Hematopoietic multipotent progenitor cell treated with erythropoietin and hydrocortisone succinate and interleukin-3 and kit ligand, for 4 days (in vitro differentiated cells): ENCODE measurements at places on chromosomes 6 and 20.

- no peak for DNase-seq
Measured at GRCh38 chr20:698276-698675, 22.7 kb upstream of the SCRT2 start.

GRCh38 chr6:17334265-17334664 lies 53.1 kb downstream of the RBM24 start:
- DNase-seq: no peak

DNA sequence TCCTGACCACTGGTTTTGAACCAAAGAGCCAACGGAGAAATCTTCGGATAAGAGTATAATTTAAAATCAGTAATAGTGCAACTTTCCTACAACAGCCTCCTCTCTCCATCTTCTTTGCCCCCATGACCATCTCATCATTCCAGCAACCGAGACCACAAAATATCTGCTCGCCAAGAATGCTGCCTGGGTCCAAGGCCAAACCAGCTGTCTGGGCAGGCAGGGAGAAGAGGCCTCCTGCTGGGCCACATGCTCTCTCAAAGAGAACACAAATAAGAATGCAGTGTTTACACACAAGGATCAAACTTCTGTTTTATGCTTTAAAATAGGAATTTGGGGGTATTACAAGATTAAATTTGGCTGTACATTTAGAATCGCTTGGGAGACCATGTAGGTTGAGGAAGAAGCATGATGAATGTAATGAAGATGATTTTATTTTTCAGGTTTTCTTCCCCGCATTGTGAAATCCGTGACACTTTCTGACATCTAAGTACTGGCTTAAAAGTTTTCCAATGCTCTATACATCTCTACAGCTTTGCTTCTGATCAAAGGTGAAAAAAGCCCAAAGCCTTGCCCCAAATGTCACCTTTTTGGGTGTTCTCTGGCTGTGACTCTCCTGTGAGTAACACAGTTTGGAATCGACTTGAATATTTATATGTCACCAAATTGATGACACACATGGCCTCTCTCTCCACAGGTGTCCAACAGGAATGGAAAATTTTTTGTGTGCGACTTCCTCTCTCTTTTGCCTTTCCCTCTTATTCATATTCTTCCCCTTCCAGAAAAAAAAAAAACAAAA lies 79.4 kb upstream of the PROKR2 start:
- DNase-seq: no peak

- peak; percentile 1 for DNase-seq
Measured at GRCh38 chr6:141824350-141824749, 308.4 kb upstream of the GJE1 start.

- DNase-seq: peak; percentile 87
Measured at GRCh38 chr20:46307139-46307998, 929 bp downstream of the CDH22 start.

GRCh38 chr6:29336269-29336668 lies 32.4 kb downstream of the OR5V1 start:
- DNase-seq: peak; percentile 5
